ENCODE measurements at places on chromosomes 16 and 17. TPM values are rescaled to one million over a fixed set of nuclear protein-coding genes. Genes with fewer than 3 reads are reported as not detected.

DNA sequence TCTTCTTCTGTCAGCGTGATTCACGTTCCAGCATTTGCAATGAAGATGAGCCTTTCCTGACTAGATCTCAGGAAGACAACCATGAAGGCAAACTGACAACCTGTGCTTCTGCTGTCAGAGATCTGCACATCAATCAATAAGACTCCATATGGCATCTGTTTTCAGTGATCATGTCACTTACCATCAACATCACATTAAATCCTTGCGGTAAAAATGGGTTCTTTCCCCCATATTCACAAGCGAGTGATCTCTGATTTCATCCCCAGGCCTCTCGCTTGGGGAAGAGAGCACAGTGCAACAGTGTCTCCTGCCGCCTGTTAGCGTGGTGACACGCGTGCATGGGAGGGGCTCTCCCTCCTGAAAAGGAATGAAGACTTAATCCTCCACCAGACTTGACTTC, 11.1 kb downstream of the NACA2 start:
- no peak for DNase-seq

DNA sequence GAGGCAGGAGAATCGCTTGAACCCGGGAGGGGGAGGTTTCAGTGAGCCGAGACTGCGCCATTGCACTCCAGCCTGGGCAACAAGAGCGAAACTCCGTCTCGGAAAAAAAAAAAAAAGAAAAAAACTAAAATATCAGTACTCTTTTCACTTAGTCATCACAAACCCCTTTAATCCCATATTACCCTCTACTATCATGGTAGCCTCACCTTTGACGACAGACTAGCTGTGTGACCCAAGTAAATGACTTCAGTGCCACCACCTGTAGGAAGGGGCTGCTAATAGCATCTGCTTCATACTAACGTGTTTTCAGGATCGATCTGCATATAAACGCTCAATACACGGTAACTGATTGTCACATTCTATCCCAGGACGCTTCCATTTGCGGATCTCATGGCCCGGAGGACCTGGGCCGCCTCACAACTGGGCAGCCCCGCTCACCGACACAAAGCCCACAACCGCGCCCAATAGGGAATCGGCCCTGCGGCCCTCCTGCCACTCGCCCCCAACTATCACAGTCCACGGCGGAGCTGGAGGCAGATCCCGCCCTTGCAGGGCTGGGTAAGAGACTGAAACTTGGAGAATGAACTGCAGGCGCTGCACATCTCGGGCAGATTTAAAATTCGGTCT, 1.1 kb upstream of the ZNF263 start:
- peak; percentile 26 for DNase-seq

DNA sequence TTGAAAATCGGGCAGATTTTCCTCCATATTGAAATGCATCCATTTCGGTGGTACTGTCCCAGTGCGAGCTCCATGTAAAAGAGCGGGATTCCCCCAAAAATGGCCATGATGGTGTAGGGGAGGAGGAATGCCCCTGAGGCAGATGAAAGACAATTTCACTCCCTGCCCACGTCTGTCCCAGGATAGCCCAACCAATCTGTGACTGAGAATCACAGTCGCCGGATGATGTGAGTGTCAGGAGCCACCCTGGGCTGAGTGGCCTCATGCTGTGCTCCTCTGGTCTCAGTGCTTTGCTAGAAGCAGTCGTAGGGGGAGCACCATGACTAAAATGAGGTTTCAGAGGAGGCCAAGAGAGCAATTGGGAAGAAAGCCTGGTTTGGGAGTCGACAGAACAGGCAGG, 16.7 kb downstream of the SLC6A4 start:
- no peak for DNase-seq

CDRT15L2 gene
- not detected for polyA plus RNA-seq

CBX2 gene
- 2.4 TPM for polyA plus RNA-seq

- no peak for DNase-seq
Observed at GRCh38 chr17:67994817-67995569, 1.3 kb downstream of the C17orf58 start.

GRCh38 chr17:75034236-75034908, 12.4 kb downstream of the ATP5PD start:
- DNase-seq, result peak; percentile 94

GNAO1 gene
- polyA plus RNA-seq, result 69.4 TPM

GRCh38 chr17:50100480-50100883, 5.3 kb downstream of the PDK2 start:
- DNase-seq, result no peak

MIF4GD gene
- polyA plus RNA-seq, result 14.6 TPM

KCNG4 gene
- polyA plus RNA-seq, result not detected

DNA sequence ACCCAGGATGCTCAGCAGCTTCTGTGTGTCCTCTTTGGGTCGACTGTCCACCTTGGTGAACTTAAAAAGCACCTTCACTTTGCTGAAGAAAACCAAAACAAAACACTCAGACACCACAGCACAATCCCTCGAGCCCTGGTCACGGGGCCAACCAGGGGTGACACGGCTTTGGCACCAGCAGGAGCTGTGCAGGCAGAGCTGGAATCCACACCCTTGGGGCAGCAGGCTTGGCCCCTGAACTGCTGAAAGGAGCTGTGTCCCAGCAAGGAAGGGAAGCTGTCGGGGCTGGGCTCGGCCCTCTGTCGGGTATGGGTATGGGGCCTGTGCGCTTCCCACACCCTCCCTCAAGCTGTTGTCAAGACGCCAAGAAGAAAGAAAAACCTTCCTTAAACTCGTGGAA, 7.6 kb upstream of the PLD6 start:
- no peak for DNase-seq

DNA sequence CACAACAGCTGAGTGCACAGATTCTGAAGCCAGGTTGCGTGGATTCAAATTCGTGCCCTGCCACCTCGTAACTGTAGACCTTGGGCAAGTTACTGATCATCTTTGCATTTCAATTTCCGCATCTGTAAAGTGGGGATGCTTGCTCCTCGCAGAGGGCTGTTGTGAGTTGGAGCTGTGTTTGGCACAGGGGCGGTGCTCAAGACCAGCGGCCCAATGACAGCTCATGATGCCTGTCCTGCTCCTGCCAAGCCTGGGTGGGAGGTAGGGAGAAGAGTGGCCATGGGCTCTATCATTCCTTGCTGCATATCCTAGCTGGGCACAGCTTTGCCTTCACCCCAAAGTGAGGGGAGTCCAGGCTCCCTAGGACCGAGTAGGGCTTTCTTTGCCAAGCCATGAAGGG, 12.6 kb downstream of the NXPH3 start:
- DNase-seq, result no peak

KREMEN2 gene
- polyA plus RNA-seq, result not detected

- DNase-seq, result no peak
Observed at GRCh38 chr17:329784-330420, 22.7 kb downstream of the RPH3AL start.

DNA sequence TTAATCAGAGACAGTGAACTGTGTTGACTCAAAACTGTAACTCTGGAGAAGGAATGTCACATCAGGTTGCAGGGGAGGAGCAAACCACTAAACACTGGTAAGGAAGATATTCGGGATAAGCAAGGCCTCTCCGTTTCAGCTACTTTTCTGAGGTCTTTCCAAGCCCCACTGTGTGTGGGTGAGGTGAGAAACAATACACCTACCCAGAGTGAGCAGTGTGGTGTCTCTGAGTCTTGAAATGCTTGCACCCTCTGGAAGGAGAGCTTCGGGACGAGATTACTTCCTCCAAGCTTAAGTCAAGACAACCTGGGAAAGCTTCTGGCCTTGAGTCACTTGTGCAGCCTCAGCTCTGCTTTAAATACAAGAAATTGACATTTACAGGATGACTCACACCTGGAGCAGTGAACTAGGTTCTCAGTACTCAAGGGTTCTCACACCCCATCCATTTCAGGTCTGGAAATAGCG, 2.5 kb upstream of the MAP3K14 start:
- no peak for DNase-seq

GRCh38 chr17:80396157-80397033, 18.6 kb upstream of the ENDOV start:
- DNase-seq, result no peak

DNA sequence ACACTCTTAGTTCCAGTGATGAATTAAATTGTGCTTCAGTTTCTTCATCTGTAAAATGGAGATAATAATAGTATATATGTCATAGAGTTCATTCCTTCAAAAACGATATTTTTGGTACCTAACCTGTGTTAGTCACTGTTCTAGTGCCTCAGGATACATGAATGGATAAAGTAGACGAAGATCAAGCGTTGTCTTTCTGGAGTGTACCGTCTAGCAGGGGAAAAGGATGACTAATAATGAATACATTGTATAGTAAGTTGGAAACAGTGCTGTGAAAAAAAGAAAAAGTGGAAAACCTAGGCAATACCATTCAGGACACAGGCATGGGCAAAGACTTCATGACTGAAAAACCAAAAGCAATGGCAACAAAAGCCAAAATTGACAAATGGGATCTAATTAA, 8.6 kb downstream of the KRT10 start:
- no peak for DNase-seq

DNA sequence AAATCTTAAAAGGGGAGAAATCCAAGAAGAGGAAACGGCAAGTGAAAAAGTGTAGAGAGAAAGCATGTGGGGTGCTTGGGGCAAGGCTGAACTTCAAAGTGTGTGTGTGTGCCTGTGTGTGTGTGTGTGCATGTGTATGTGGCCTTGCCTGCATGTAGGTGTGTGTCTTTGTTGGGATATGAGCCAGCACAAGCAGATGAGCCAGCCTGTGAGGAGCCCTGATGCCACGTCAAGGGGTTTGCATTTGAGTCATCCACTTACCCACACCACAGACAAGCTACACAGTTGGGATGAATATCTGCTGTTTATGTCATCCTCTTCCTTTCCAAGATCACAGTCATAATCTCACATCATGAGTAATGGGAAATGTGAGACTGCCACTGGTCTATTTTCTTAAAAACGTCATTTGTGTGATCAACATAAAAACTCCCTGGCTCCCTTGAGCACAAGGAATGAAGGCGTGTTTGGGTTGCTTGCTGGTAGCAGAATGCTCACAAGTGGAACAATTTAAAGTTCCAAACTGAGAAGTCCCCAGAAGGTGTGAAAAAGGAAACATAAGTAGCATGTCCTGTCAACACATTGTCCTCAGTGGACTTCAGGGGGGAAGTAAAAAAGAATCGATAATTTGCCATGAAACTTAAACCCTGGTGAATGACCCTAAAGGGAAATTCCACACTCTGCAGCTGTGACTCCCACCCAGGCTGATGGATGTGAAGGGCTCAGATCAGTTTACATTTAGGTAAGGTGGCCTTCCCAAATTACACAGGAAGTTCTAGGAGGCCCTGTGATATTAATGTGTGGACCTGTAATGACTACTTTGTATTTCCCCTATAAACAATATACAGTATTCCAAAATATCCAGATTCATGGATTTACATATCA, 14.7 kb downstream of the KCTD19 start:
- DNase-seq, result peak; percentile 57

- DNase-seq, result no peak
Observed at GRCh38 chr17:79783891-79784290, 5.9 kb downstream of the CBX2 start.

DNA sequence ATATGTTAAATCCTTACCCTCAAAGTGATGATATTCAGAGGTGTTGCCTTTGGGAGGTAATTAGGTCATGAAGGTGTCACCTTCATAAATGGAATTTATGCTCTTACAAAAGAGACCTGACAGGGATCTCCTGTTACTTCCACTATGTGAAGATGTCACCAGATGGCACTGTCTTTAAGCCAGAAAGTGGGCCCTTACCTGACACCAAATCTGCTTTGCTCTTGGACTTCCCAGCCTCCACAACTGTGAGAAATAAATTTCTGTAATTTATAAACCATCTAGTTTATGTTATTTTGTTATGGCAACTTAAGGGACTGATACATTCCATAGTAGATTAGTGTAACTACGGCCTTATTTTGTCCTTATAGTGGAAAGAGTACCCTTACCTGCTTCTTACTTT, 358.3 kb upstream of the SALL1 start:
- DNase-seq, result no peak

- no peak for DNase-seq
Observed at GRCh38 chr16:70331588-70332358, 14.9 kb upstream of the DDX19A start.

USP43 gene
- polyA plus RNA-seq, result 0.07 TPM

- no peak for DNase-seq
Observed at GRCh38 chr16:84749815-84750214, 50.0 kb downstream of the USP10 start.

GRCh38 chr16:56985288-56985961, 3.9 kb upstream of the NLRC5 start:
- peak; percentile 75 for DNase-seq

- DNase-seq, result no peak
Observed at GRCh38 chr17:57735707-57736106, 9.4 kb downstream of the CCDC182 start.

DNA sequence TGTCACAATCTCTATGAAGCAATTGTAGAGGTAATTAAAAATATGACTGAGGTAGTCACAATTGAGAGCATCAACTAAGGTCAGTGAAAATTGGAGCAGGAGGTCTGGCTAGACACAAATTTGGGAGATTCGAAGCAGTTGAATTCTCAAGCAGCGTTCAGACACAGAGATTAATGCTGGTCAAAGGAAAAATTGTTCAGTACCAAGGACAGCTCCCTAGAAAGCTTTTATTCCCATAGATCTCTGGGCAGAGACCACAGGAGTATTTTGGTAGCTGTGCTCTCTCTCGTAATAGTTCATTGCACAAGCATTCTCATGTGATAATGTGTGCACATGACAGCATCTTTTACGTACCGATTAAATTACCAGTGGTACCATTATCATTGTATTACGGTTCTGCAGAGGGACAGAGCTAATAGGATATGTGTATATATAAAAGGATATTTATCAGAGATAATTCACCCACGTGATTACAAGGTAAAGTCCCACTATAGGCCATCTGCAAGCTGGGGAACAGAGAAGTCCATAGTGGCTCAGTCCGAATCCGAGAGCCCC, 387.5 kb upstream of the HSBP1 start:
- no peak for DNase-seq

DNA sequence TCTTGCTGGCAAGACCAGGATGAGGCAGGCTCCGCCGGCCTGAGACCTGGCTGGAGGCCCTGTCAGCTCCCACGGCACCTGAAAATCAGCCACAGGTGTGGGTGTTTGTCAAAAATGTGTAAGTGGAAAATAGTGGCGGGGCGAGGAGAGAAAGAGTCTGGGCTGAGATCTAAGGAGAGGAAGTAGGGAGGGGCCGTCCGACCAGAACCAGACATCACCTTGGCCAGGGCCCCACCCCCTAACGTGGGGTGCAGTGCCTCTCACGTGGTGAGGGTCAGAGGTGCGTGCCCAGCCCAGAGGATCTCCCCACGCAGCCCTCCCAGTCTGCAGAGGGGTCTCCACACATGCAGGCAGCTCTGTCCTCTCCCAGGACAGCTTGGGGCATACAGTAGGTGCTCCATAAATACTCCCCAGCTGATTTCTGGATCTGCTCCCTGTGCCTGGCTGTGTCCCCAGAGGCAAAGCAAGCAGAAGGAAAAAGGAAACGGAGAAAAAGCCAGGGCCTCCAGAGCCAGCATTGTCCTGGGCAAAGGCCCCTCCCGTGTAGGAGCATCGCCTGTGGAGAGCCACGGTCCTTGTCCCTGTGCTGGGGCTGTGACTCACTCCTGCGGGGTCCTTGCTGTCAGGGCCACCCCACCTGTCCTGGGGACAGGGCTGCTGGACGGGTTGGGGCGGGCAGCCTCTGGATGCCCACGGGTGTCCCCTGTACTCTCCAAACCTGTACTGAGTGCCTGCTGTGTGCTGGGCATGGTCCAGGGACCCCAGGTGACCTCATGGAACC, 16.7 kb downstream of the ZFPM1 start:
- DNase-seq, result no peak

GRCh38 chr16:46853713-46854443, 22.9 kb upstream of the C16orf87 start:
- peak; percentile 85 for DNase-seq

Data from right cardiac atrium (tissue), 5 donors.